ENCODE measurements at places on chromosomes 4 and X.

DNA sequence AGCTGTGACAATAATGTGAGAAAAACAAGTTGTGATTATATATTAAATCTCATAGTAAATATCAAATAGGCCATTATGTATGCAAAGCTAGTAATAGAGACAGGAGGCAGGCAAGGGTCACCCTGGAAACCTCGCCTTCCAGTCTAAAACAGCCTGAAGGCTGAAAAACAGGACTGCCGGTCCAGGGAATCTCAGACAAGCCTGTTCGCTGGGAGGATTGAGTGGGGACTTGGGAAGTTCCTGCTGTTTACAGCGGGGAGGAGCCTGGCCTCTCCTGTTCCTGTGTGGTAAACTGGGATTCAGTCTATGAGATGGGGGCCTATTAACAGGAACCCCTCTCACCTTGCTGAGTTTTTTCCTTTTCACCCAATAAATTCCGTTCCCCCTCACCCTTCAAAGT is 2317.3 kb downstream of the PCDH7 start:
- DNase-seq: no peak

GRCh38 chrX:118536204-118536603 is 40.6 kb downstream of the DOCK11 start:
- DNase-seq: no peak

GRCh38 chr4:112416464-112416863 is 99.5 kb downstream of the NEUROG2 start:
- no peak for DNase-seq

DNA sequence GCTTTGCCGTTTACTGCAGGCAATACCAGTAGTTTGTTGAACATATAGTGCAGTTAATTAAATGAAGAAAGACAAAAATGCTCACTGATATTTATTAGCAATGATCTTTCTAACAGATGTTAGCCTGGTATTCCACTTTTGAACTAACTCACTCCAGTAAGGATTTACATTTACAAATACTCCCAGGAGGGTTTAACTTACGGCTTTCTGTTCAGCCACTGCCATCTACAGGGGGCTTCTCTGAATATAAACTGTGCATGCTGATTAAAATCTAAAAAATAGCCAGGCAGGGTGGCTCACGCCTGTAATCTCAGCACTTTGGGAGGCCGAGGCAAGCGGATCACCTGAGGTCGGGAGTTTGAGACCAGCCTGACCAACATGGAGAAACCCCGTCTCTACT is 2.2 kb upstream of the SRD5A3 start:
- DNase-seq: no peak

DNA sequence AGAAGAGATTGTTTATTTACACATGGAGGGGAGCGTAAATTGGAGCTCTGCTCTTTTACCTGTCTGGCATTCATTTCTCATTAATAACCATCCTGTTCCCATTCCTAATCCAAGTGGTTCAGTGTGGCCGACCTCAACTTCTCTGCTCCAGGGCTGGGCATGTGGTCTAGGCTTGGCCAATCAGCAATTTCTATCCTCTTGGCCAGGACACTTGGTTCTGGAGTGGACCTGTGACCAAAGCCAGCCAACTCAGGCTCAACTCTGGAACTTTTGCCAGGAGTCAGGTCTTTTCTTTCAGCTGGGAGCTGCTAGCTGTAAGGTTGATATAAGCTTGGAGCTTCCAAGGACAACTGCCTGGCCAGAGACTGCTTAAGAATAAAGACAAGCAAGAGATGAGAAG is 15.6 kb upstream of the RASL11B start:
- no peak for DNase-seq

DNA sequence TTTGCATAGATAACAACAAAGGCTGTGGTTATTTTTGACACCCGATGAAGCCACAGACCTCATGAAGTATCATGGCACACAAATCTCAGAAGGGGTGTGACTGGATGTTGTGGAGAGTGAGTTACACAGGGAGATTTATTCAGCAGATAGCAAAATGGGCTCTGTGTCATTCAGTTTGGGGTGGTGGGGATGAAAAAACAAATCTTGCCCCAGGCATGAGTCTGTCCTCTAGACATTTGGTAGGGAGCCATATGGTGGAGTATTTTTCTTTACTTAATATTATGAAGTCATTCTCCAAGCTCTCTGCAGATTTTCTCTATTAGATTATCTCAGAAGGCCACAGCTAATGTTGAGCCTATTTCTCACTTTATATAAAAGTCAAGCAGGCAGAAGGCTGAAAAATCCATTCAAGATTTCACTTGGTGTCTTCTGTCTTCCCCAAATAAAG is 277.1 kb upstream of the TENM3 start:
- DNase-seq: peak; percentile 53

GRCh38 chr4:86013621-86014020 is 346.2 kb downstream of the MAPK10 start:
- peak; percentile 64 for DNase-seq

DNA sequence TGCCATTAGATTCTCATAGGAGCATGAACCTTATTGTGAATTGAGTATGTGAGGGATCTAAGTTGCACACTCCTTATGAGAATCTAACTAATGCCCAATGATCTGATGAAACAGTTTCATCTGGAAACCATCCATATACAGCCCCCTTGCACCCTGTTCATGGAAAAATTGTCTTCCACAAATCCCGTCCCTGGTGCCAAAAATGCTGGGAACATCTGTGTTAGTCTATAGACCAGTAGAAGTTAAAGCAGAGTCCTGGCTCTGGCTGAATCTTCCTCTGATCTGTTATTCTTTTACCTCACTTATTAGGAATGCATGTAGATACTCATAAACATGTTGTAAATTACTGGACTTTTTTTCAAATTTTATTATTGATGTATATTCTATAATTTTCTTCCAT is 29.2 kb downstream of the SULT1B1 start:
- peak; percentile 25 for DNase-seq

DNA sequence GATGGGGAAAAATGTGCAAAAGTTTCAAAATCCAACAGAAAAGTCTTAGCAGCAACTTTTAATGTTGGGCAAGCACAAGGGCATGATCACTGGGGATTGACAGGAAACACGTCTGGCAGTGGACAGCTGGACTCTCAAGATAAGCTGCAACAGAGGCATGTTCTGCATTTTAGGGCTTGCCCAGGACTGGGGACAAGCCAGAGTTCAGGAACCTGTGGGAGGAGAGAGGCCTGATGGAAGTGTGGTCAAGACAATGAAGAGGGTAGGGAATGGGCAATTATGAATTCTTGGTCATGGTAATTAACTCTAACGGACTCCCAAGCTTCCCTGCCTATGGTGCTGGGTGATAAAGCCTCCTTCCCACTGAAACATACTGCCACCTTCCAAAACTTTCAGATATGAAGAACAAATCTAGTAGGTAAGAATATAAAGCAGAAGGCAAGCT is 48.4 kb downstream of the ANXA3 start:
- DNase-seq: no peak

- DNase-seq: no peak
Measured at GRCh38 chr4:53089936-53090729, 228.0 kb downstream of the RASL11B start.

DNA sequence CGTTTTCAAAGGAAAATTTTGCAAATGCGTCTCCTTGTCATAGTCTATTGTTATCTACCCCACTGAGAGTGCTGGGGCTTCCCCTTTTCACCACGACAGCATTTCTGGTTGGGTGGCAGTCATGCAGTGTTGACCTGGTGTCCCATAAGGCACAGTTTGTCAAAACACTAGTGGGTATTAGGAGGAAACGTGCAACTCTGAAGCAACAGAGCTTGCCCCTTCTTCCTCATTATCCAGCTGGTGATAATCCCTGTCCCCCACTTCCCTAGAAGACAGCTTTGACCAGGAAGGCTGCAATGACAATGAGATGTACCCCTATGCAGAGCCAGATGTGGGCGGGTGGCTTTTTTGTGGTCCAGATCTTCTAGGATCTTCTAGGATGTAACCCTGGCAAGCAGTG is 1.8 kb downstream of the TBC1D1 start:
- DNase-seq: no peak

DNA sequence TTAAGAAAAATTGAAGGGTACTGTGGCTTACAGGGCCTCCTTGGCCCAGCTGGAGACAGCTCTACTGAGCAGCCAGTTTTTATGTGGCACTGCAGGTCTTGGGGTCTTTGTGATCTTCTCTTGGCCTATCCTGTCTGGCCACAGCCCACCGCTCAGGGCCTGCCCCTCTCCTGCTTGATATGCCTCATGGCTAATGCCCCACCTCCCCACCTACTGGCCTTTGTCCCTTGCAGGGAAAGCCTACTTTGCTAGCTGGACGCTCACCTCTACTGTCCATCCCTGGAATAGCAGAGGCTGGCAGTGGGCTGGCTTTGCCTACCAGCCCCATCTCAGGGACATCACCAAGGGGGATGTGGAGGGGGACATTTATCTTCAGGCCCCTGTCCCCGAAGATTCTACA is 134.1 kb downstream of the PJA1 start:
- no peak for DNase-seq

DNA sequence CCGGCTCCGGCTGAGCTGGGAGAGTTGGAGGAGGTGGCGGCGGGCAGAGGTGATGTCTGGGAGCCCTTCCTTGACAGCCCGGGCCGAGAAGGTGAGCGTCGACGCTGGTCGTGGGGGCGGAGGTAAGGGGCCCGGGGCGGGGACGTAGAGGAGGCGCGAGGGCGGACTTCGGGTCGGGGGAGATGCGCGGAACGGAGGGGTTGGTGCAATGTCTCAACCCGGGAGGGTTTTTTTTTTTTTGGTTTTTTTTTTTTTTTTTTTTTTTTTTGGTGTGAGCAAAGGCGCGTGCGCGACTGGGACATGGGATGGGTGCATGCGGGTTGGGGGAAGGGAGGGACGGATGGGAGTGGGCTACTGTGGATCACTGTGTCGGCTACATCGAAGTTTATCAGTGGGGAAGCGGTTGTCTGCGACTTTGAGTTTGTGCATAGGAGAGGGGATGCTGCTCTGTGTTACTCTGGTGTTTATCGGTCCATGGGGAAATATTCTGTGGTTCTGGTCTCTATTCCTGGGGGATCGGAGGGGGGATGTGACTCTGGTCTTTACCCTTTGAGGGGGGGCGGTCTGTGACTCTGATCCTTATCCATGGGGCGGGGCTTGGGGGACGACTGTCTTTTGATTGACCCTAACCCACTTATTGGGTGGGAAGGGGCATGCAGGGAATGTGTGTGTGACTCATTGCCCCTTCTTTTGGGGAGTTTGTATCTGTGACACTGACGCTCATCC is 537 bp downstream of the RBM10 start:
- DNase-seq: no peak

DNA sequence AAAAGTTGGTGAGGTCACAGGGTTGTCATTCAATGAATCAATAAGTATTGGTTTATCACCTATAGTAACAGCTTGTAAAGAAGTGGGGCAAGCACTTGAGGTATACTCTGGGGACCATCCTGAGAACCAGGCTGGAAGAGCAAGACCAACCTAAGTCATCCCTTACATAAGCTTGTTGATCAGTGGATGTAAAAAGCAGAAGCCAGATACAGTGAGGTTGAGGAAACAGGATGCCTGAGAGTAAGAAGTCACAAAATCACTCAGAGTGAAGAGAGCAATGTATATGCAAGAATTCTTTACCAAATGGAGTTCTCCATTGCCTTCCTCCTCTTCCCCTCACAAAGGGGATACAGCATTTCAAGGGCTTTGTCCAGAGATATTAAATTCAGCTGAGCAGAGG is 76.3 kb upstream of the PACRGL start:
- no peak for DNase-seq

GRCh38 chrX:111886678-111887077 is 10.7 kb downstream of the TRPC5OS start:
- DNase-seq: no peak

DNA sequence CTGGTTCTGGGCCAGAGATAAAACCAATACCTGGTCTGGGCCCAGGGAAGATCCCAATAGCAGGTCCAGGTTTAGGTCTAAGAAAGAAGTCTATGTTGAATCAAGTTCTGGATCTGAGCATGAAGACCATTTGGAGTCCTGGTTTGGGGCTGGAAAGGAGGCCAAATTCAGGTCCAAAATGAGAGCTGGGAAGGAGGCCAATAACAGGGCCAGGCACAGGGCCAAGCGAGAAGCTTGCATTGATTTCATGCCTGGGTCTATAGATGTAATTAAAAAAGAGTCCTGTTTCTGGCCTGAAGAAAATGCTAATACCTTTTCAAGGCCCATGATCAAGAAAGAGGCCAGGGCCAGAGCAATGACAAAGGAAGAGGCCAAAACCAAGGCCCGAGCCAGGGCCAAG is 3.4 kb downstream of the GPRASP1 start:
- no peak for DNase-seq

- peak; percentile 93 for DNase-seq
Measured at GRCh38 chrX:131792789-131793462, 230.2 kb upstream of the STK26 start.

DNA sequence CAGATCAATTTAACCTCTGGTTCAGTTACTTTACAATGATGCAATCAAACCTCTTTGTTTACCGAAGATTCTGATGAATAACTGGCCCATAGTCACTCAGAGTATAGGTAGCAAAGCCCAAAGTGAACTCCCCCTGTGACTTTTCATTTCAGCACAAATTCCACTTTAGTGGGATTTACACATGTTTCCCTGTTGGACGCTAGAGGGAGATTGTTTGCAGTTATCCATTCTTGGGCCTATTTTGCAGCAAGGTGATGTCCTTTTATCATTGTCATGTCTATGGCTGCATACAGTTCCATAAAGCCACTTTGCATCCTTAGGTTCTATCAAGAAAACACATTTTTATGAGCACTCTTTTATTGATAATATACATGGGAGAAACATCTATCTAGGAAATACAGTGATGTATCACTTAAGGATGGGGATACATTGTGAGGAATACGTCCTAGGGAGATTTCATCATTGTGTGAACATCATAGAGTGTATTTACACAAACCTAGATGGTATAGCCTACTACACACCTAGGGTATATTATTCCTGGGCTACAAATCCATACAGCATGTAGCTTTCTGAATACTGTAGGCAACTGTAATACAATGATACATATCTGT is 14.5 kb upstream of the DKK2 start:
- DNase-seq: no peak

- DNase-seq: no peak
Measured at GRCh38 chr4:126012691-126013290, 698.0 kb downstream of the FAT4 start.

GRCh38 chr4:77613267-77613666 is 7.6 kb downstream of the CXCL13 start:
- no peak for DNase-seq

DNA sequence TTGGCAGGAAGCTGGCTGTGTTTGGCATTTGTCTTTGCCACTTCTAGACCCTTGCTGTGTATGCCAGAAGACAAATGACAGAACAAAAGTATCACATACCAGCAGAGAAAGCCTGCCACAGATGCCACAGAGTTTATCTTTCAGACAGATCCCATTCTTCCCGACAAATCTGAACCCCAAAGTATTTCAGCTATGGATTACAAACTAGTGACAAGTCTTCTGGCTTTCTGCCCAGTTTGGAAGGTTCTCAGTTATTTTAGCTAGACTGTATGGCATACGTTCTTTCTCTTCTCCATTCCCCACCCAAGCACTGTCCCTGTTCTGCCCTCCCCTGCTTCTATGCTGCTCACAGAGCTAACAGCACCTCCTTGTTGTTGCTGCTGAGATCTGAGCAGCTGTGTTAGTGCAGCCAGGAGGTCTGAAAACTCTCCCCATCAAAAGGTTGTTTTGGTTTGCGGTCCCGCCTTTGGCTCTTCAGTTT is 236.7 kb downstream of the FRAS1 start:
- peak; percentile 88 for DNase-seq

Measured in astrocyte of the spinal cord (primary cell).